ENCODE measurements at places on chromosomes 12 and 14.

DNA sequence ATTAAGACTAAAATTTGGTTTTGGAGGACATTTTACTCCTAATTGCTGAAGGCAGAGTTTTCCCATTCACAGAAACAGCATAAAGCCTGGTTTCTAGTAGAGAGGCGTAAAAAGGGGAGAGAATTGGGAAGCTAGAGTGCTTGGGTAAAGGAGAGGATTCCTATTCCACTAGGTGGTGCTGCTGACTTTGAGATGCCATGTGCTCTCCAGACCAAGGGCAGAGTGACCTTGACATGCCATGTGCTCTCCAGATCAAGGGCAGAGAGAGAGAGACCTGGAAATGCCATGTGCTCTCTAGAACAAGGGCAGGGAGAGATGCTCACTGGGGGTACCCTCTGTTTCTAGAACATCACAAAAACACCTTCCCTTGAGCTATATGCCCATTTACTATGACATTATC is 176.2 kb upstream of the PDZRN4 start:
- DNase-seq: no peak

DNA sequence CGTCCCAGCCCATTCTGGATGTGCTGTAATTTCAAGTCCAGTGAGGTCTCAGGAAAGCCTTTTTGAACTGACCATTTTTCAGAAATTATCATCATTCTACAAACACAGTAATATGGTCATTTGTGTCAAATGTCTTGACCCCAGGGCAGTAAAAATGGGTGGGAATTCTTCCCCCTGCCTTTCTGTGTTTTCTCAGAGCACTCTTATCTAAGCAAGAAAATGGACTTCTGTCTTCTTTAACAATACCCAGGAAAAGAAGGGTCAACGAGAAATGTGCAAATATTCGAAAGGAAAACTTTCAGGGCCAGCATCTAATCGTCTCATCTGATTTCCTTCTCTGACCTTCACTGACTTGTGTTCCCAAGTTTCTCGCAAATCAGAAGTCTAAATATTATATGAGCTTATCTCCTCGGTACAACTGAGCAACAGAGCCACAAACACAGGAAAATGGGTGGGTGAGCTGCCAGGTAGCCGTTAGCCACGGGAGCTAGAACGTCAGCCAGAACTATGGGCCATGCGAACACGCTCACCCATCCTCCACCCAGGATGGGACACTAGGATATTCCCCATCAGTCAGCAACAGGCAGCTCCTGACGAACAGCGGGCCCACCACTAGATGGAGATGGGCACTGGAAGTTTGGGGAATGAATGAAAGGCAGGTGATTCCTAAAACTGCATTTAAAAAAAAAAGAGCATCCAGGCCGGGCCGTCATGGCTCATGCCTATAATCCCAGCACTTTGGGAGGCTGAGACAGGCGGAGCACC is 57.1 kb downstream of the VWF start:
- no peak for DNase-seq

- no peak for DNase-seq
These were observed 22.9 kb upstream of the RBM19 start for GRCh38 chr12:113988976-113989375.

DNA sequence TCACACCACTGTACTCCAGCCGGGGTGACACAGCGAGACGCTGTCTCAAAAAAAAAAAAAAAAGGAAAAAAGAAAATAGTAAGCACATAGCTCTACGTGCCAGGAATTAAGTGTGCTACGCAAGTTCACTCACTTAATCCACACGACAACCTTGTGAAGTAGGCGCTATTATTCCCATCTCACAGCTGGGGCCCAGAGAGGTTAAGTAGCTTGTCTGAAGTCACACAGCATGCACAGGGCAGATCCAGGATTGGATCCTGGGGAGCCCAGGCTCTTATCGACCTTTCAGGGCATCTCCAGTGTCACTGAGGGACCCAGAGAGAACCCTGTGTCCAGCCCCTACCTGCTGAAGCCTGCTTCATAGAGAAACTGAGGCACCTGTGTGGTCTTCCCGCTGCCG is 11.9 kb downstream of the DHX37 start:
- no peak for DNase-seq

GRCh38 chr14:53529519-53529918 is 376.4 kb upstream of the DDHD1 start:
- no peak for DNase-seq

DNA sequence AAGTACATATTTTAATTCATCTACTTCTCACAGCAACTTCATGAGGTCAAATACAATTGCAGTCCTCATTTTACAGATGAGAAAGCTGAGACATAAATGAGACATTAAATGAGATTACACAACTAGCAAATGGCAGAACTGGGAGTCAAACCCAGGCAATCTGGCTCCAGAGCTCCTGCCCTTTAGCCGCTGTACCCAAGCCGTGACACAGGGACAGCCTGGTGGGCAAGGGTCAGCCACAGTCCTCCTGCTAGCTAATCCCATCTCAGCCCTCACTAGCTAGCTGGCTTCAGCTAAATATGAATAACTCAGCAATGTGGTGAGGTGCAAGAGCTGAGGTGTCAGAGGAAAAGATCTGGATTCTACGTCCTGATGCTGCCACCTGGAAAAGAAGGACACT is 54.8 kb downstream of the NINJ2 start:
- DNase-seq: no peak
